ENCODE measurements at places on chromosomes 13 and 19.

- DNase-seq, result no peak
Observed at GRCh38 chr19:13748169-13748828, 16.0 kb upstream of the MRI1 start.

GRCh38 chr19:5333581-5334365 is 6.8 kb downstream of the PTPRS start:
- no peak for DNase-seq

DNA sequence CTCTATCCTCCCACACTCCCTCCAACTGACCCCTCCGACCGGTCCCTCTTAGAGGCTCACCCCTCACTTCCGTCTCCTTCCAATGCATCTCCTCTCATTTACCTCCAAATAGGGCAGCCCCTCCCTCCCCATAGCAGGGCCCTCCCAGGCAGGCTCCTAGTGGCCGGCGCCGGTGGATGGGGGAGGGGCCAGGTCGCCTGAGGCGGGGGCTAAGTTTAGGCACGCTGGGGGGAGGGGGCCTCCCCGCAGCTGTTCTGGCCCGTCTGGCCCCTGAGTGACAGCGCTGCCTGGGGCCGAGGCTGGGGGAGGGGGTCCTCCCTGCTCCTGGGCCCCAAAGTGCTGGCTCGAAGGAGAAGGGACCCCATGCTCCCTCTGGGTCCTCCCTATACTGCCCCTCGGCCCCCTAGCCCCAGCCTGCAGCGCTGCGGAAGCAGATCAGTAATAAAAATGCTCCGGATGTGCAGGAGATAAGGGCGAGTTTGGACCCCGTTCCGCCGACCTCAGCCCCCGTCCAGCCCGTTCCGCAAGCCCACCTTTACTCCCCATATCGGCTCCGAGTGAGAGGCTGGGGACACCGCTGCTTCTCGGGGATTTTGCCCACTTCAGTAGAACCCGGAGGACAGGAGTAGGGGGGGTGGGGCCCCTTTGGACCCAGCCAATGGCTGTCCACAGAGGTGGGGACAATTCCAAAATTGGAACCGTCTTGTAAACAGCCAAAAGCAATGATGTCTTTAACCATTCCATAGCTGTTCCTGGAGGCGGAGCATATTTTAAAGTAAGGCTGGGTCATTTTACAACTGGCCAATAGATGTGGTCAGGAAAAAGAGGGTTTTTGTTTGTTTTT is 4.0 kb downstream of the RTN2 start:
- DNase-seq, result no peak

- no peak for DNase-seq
Observed at GRCh38 chr13:67620665-67621064, 390.5 kb upstream of the PCDH9 start.

DNA sequence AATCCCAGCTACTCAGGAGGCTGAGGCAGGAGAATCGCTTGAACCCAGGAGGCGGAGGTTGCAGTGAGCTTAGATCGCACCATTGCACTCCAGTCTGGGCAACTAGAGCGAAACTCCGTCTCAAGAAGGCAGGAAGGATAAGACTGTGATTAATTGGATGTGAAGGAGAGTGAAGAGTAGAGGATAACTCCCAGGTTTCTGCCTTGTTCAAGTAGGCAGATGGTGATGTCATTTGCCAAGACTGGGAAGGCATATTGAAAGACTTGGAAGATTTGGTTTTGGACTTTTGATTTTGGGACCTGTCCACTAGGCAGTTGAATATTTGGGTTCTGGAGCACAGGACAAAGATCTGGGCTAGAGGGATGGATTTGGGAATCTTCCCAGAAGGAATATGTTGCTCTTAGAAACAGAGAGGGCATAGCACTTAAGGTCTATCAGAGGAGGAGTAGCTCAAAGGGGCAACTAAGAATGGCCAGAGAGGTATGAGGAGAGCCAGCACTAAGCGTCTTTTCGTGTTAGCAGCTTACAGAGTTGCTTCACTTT is 20.0 kb downstream of the GARRE1 start:
- no peak for DNase-seq

DNA sequence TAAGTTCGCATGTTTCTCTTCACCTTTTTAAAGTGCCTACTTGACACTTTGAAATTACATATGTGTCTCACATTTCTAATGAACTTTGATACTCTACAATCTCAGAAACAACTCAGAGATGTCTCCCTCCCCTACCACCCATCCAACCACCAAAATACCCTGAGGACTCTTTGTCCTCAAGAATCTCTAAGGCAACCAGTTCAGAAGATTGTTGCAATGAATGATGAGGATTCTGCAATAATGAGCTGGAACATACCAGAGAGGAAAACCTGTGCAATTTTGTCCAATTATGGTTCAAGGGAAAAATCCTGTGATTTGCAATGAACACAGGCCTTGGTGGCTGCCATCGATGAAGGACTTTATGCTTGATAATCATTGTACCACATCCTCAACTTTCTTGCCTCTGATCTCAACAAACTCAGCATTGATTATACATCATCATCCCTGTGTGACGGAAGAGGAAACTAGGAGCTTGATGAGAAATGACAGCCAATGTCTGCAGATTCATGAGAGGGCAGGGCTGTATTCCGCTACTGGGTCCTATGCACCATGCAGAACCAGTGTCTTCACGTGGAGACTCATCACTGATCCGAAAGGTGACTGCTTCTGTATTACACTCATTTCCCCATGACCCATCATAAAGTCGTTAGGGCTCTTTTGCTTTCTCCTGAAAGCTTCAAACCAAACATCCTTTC is 1.1 kb downstream of the FPR1 start:
- DNase-seq, result no peak

All from left renal cortex interstitium (tissue), 4 donors.